Stimulated activated CD8-positive, alpha-beta memory T cell treated with anti-CD3 and anti-CD28 coated beads, Interleukin-7, amount 100 ng/mL, for 24 hours (primary cell): ENCODE measurements at places on chromosomes 7 and 10.

DNA sequence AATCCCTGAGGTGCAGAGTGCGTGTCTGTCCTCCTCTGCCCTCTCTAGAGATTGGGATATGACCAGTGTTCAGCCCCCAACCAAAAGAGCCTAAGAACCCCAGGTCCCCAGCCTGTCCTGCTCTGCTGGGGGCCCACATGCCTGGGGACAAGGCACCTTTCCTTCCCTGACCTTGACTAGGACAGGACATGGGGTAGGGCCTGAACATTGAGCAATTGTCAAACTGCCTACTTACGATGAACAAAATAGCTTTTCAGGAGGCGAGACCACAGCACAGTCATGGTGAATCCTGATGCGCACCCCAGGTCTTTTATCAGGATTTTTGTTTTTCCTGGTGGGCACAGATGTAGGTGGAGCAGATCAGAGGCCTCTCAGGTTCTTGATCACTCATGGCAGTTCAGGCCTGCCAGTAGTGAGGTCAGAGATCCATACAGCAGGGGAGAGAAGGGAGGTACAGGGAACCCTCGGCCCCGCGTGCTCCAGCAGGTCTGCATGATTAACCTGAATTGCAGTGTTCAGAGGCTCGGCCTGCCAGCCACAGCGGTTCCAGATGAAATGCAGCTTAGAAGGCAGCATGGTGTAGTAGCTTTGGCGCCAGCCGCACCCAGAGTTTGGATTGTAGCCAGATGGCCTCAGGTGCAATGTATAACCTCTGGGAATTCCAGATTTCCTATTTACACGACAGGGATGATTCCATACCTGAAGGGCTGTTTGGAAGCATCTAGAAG lies 191.3 kb downstream of the CUX1 start:
- DNase-seq: no peak

GRCh38 chr10:129914153-129914855 lies 49.8 kb downstream of the EBF3 start:
- no peak for DNase-seq

DNA sequence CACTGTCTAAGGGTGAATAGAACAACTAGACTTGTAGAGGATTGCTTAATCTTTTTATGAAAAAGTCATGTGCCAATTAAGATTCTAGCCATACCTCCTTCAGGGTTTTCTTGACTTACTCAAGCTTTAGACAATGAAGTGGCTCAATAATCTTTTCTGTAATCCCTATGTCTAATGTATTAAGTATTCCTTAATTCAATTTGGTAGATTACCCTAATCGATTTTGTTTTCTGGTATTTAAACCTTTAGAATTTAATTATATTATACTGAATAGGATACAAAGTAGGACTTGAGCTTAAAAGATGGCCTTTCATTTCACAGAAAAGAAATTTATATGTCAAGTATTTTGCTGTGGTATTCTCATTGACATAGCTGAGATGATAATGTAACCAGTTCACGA lies 597.9 kb upstream of the C7orf33 start:
- no peak for DNase-seq

DNA sequence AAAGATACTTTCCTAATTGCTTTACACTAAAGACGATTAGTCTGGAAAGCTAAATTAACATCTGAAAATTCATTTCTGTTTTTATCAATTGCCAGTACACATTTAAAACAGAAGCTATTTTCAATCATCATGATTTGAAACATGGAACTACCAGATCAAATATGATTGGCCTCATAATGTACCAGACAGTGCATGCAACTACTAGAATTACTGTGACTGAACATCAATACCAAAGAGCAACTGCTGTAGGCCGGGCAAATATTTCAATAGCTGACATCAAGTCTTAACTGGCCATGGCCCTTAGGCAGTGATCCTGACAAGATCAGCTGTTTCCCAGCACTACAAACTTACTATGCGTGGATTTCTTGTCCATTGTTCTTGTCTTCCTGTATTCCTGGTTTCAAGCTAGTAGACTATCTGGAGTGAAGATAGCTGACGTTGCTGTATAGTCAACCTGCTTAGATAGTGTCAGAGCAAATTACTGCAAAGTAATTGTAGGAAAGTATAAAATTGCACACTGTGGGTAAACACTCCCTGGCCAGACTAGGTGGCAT lies 21.7 kb upstream of the WNT16 start:
- no peak for DNase-seq

- DNase-seq: no peak
Observed at GRCh38 chr10:129589546-129589945, 122.5 kb downstream of the MGMT start.

DNA sequence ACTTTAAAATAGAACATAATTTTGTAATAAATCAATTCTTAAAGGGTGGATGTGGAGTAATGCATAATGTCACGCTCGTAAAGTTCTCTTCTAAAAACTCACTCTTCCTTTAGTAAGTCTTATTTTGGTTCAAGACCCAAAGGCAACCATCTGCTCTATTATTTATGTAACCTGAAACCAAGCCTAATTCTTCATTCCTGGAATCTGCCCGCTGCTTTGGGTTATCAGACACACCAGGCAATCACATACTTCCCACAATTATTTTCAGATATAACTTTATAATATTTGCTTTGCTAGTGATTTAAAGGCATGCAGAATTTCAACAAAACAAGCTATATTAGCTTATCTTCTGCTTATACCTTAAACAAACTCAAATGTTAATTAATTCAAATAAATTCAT lies 39.0 kb downstream of the RAB11FIP2 start:
- DNase-seq: no peak

DNA sequence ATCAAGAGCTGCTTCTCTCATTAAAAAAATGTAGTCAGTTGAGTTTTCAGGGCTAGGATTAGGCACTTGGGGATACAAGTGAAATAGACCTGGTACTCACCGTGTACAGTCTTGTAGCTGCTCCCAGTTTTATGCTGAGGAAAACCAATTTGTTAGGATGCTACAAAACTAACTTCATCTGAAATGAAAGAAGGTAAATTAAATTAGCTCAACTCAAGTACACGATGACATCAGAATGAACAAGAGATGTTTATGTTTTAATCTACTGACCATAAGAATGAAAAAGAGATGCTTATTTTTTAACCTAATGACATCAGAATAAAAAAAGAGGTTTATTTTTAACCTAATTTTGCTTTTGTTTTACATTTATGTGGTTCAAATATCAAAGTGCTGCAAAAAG lies 73.7 kb downstream of the AP3M1 start:
- DNase-seq: no peak

DNA sequence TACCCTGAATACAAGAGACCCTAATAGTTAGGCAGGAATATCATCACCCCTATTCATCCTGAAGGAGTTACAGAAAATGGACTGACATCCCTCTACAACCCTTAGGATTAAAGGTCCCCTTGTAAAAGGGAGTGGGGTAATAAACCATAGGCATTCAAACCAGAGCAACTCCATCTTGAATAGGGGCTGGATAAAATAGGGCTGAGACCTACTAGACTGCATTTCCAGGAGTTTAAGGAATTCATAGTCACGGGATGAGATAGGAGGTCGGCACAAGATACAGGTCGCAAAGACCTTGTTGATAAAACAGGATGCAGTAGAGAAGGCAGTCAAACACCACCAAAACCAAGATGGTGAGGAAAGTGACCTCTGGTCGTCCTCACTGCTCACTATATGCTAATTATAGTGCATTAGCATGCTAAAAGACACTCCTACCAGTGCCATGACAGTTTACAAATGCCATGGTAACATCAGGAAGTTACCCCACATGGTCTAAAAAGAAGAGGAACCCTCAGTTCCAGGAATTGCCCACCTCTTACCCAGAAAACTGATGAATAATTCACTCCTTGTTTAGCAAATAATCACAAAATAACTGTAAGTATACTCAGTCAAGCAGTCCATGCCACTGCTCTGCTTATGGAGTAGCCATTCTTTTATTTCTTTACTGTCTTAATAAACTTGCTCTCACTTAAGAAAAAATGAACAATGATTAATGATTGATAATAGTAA lies 37.2 kb downstream of the CUBN start:
- no peak for DNase-seq

DNA sequence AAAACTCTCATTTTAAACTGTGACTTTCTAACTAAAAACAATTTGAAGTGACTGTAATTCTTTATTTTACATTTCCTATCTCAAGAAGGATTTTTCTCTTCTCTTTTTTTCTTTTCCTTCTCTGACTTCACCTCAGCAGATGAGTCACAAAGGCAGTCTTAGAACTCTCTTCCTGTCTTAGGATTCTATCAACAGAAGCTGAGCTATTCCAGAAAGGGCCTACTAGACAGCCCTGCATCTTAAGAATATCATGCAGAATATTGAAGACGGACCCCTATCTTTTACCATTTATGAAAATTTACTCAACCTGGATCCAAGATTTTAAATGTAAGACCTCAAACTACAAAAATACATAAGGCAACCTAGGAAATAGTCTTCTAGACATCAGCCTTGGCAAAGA lies 365.7 kb upstream of the SEMA3C start:
- DNase-seq: no peak

- DNase-seq: no peak
Observed at GRCh38 chr7:55214707-55215106, 150.4 kb upstream of the LANCL2 start.

DNA sequence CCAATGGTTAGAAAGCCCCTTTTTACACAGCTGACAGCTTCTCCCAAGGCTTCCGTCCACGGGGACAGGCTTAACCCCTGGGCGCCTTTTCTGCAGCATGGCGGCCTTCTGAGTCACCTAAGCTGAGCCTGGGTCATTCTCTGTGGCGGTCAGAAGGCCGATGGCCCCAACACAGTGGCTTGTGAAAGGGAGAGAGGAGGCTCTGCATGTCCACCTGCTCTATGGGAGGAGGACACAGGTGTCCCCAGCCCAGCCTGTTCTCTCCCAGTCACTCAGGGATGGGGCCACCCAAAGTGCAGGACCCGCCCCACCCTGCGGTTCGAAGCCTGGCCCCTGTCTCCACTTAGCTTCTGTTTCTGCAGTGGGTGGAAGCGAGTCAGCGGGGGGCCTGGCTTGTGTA lies 20.4 kb upstream of the TTYH3 start:
- no peak for DNase-seq

GRCh38 chr7:48168159-48168558 lies 3.1 kb upstream of the ABCA13 start:
- no peak for DNase-seq

- no peak for DNase-seq
Observed at GRCh38 chr7:99876491-99876890, 342 bp downstream of the OR2AE1 start.

DNA sequence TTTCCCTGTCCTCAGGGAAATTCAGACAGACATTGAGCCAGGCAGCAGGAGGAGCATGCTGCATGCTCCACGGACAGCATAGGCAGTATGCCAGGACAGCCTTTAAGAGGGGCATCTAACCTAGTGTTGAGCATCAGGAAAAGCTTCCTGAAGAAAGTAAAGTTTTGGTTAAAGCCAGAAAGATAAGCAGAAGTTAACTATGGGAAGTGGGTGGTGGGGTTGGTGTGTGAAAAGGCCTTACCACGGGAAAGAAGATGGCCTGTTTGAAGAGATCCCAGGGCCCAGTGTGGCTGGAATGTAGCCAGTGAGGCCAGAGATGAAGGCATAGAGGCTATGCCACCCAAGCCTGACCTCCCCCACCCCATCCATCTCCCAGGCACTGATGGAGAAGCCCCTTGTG lies 102.4 kb upstream of the PLXNA4 start:
- no peak for DNase-seq

DNA sequence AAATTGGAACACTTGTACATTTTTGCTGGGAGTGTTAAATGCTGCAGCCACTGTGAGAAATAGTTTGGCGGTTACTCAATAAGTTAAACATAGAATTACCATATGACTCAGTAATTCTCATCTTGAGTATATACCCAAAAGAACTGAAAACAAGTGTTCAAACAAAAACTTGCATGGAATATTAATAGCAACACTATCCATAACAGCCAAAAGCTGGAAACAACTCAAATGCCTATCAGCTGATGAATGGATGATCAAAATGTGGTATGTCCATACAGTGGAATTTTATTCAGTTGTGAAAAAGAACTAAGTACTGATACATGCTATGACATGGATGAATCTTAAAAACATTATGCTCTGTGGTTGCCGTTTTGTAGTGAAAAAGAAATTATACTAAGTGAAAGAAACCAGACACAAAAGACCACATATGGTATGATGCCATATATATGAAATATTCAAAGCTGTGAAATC lies 63.0 kb upstream of the SP4 start:
- no peak for DNase-seq
